ENCODE measurements at places on chromosomes 12 and 14.

DNA sequence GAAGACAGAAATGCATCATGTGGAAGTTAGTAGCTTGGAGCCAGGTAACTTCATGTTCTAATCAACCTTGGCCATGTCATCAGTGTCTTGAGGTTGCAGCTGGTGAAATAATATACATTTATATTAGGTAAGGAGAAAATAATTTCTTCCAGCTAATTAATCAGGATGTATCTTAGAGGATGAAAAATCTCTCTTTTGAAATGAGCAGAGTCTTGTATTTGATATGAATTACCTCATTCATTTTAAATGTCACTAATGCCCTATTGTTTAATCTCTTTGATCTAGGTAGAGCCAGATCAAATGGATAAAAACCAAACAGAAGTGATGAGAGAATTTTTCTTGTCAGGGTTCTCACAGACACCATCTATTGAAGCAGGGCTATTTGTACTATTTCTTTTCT, at the start of gene OR4Q2:
Gene OR4Q2, plus strand, starts transcription at position 301 of the 400 bp plus-strand sequence.
- no peak for DNase-seq

DNA sequence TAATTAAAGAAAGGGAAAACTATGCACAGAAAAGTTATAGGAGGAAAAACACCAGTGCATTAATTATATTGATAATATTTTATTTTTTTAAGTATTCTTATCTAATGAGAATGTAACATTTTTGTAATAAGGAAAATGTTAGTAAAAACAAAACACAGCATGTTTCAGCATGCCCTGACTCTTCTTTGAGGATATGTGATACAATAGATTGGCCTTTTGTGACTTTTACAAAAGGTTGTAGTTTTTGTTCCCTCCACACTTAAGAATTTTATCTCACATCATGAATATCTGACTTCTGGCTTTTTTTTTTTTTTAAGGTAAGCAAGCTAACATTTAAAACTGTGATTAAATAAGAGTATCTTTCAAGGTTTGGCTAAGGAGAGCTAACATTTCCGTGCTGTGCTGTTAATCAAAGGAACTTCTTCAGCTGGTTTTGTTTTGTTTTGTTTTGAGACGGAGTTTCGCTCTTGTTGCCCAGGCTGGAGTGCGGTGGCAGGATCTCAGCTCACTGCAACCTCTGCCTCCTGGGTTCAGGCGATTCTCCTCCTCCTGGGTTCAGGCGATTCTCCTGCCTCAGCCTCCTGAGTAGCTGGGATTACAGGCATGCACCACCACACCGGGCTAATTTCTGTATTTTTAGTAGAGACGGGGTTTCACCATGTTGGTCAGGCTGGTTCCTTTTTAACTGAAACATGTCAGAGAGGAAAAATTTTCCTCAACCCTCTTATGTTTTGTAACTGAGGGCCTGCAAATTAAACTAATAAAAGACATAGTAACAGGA, 30.8 kb upstream of the RESF1 start:
- peak; percentile 65 for DNase-seq

- DNase-seq, result no peak
These were observed 498.5 kb downstream of the NELL2 start for GRCh38 chr12:44377443-44378187.

- no peak for DNase-seq
These were observed 12.5 kb downstream of the CTSG start for GRCh38 chr14:24563505-24563904.

- no peak for DNase-seq
These were observed 10.5 kb downstream of the NTF3 start for GRCh38 chr12:5442251-5443006.

Data from activated CD8-positive, alpha-beta memory T cell treated with anti-CD3 and anti-CD28 coated beads for 24 hours (primary cell).